ENCODE measurements at places on chromosomes 12 and 14. TPM values are rescaled to one million over a fixed set of nuclear protein-coding genes. Genes with fewer than 3 reads are reported as not detected.

The UNC79 gene
- not detected for total RNA-seq

The PTPN21 gene
- total RNA-seq = 10.0 TPM

The GALNT8 gene
- total RNA-seq = not detected

The TRPV4 gene
- 13.0 TPM for total RNA-seq

The C14orf39 gene
- not detected for total RNA-seq

The SPIC gene
- total RNA-seq = not detected

The FAM181A gene
- total RNA-seq = not detected

The ISM2 gene
- not detected for total RNA-seq

The BHLHE41 gene
- total RNA-seq = 54.1 TPM

The RIMKLB gene
- total RNA-seq = 29.3 TPM

The ENDOU gene
- 0.42 TPM for total RNA-seq

The CIROP gene
- not detected for total RNA-seq

The CFAP54 gene
- total RNA-seq = 0.35 TPM

The STAC3 gene
- 5.0 TPM for total RNA-seq

The RHNO1 gene
- 55.6 TPM for total RNA-seq

Measured in Calu3 (cell line).